ENCODE measurements at places on chromosomes 5 and 9.
A peak's percentile ranks its signal among the peaks of the same experiment; 100 is the strongest.

- DNase-seq: no peak
Measured at GRCh38 chr5:142255831-142256230, 69.0 kb downstream of the SPRY4 start.

DNA sequence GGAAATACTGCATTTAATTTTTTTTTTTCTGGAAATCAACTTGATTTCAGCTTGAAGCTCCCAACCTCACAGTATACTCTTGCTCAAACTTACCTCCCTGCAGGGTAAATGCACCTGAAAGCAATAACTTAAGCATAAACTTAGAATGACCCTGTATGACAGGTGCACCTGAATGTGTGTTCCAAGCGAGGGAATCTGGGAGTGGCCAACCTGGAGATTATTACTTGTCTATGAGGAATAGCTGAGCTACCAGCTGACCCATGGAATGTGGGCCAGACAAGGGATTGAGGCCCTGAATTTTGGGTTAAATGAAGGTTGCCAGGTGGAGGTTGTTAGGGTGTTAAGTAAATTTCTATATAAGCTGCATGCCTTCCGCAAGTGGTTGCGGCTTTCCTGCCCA is 140.6 kb downstream of the OSTF1 start:
- no peak for DNase-seq

DNA sequence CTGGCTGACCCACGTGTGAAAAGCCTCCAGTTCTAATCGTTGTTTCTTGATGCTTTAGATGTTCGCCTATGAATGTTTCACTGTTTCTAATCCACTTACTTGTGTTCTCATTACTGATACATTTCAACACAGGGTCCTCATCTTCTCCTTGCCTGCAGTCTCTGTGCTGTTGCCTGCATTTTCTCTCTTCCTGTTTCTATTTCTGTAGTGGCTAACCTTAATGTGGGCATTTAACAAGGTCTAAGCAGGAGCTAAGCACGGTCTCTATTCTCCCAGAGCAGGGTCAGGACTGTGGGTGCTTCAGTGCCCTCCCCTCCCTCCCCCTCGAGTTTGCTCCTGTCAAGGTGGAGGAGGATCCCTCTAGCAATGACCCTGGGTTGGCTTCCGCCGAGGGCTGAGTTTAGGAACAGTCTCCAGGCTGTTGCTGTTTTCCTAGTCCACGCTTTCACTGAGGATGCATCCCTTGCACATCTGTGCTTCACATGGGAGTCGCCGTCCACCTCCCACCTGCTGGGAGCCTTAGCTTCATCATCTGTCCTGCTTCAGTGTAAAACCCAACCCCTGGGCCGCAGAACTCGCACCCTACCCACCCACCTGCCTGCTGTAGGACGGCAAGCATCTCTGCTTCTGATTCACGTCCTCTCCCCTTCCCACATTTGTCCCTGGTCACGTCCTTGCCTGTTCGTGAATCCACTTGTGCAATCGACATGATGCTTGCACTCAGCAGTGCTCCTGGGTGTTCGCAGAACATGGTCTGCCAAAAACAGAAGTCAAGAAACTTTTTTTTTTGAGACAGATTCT is 2.4 kb upstream of the EXOC3 start:
- DNase-seq: no peak

DNA sequence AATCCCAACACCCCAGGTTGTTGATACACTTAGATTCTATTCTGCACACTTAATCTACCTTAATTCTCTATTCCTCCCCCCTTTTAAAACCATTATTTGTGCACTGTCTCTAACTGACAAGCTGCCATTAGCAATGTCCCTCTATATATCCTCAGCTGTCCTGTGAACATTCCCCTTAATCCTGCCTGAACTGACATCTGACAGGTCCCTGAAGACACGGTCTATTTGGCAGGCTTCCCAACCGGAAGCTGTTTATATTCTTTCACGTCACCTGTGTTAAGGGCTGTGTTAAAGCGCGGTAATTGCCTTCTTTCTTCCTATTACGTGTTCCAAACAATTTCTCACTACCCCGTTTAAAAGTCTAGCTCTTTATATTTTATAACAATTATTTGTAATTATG is 277.3 kb downstream of the CDH9 start:
- DNase-seq: no peak

- DNase-seq: no peak
Measured at GRCh38 chr5:160991205-160991604, 139.2 kb upstream of the ATP10B start.

DNA sequence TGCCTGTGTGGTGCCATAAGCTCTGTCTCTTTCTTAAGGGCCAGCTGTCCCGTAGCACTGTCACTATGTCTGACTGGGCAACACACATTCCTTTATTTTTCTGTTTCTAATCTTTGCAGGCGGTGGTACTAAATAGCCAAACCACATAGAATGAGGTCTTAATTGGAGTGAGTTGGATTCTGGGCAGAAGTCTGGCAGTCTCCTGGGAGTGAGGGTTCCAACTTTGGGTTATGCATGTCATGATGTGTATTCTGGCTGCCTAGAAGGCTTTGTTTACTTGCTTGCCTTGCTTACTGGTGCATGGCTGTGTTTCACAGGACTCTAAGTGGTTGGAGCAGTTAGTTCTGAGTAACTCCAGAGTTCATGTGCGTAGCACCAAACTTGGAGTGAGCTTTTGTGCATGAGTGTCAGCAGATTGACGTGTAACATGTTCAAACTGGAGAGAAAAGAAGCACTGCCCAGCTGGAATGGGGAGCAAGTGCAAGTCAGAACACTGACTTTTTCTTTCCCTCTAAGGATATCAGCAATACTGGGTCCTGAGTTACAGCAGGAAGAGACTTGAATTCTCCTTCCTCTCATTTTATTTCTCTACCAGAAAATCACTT is 185.8 kb downstream of the PCSK1 start:
- DNase-seq: no peak

GRCh38 chr9:31137176-31138160 is 1247.0 kb upstream of the ACO1 start:
- DNase-seq: peak; percentile 1

- peak; percentile 46 for DNase-seq
Measured at GRCh38 chr5:14153932-14154731, 11.0 kb downstream of the TRIO start.

GRCh38 chr9:89304020-89304833 is 6.8 kb upstream of the CKS2 start:
- DNase-seq: no peak

DNA sequence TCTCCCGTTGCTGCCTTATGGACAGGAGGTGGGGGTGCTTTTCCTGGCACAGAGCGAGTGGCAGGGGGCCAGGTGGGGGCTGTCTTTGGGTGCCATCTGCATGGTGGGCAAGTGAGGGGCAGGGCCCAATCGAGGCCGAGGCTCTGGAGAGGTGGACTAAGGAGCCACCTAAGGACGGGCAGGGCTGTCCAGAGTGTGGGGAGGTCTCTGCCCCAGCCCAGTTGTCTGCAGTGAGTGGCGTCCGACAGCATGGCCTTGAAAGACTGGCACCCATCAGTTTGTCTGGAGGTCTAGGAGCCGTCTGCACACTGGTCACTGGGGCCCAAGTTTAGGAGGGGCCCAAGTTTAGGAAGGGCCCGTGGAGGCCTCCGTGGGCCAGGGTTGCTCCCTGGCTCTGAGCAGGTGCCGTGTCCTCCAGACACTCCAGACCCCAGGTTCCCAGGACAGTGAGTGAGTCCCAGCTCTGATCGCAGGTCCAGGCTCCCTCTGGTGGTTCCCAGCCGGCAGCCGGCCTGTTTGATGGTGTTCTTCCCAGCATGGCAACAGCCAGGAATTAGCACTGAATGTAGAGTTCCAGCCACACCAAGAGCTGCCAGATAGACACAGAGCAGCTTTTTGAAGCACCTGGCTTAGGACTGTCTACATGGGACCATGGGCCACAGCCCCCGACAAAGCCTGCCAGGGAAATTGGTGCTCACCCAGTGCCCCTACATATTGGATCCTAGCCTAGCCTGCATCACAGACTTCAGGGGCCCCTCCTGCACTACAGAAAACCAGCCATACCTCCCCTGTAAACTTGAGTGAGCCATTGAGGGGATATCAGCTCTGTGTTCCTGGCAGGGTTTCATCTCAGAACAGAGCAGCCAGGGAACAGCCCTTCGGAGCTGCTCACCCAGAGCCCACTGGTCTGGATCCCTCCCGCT is 120.9 kb downstream of the WNK2 start:
- peak; percentile 34 for DNase-seq

- DNase-seq: no peak
Measured at GRCh38 chr5:33401482-33402390, 39.0 kb upstream of the TARS1 start.

DNA sequence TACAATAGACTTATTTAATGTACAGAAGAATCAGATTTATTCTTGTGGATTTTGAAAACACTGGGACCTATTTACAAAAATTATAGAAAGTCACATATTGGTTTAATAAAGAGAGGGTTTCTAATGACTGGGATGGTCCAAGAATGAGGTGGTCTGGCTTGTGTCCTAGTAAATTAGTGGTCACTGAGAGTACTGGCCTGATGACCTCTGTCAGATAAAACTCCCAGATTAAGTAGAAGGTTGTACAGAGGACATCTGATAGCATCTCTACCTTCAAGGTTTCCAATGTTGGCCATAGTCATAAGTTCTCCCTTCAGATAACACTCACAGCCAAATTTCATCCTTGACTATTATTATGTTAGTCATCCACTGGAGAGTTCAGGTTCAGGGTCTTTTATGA is 692.9 kb downstream of the MTRR start:
- no peak for DNase-seq

DNA sequence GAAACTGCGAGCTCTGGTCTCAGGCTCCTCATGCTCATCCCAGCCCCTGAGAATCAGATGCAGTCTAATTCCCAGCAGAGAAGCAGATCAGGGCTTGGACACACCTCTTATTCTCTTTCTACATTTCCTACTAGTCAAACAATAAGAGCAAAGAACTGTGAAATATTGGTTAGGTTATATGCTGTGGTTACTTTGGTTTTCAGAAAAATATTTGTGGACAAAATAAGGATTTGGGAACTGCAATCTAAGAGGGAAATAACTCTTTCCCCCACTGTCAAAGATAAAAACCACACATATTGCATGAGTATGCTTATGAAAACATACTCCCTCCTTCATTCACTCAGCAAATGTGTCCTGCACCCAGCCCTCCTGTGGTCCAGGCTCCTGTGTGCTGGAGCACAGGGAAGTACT is 164.5 kb upstream of the S1PR3 start:
- DNase-seq: no peak

DNA sequence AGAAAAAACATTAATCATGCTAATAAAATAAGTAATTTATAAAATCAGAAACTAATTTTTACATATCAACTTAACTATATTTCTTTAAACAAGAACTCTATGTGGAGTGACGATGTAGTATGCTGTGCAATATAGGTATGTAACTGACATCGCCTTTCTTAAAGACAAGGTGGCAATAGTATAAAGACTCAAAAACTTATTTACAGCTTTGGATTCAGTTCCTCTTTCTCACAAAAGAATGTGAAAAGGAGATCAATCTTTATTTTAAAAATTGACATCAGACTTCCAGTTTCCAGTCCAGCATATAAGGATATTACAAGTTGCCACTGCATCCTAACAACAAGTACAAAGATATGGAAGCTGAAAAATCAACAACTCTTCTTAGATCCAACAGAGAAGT is 260.3 kb downstream of the TRIM36 start:
- DNase-seq: no peak

- DNase-seq: no peak
Measured at GRCh38 chr5:156120777-156121176, 206.2 kb upstream of the SGCD start.

GRCh38 chr5:43065948-43066798 is 26.1 kb upstream of the ANXA2R start:
- DNase-seq: peak; percentile 81

DNA sequence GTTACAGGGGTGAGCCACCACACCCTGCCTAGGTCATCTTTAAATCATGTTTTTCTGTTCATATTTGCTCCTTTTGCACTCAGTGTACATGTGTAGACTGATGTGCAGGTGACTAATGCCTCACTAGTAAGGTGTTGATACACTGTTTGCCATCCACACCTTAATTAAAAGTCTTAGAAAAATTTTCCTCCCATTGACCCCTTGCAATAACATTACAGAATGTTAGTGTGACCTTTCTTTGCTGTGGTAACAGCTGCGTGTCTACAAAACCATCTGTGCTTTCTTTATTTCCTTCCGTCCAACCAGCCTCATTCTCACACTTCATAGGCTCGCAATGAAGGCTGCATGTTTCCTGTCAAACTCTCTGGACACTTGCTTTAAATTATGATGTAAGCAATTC is 6.6 kb upstream of the CEMIP2 start:
- DNase-seq: no peak

DNA sequence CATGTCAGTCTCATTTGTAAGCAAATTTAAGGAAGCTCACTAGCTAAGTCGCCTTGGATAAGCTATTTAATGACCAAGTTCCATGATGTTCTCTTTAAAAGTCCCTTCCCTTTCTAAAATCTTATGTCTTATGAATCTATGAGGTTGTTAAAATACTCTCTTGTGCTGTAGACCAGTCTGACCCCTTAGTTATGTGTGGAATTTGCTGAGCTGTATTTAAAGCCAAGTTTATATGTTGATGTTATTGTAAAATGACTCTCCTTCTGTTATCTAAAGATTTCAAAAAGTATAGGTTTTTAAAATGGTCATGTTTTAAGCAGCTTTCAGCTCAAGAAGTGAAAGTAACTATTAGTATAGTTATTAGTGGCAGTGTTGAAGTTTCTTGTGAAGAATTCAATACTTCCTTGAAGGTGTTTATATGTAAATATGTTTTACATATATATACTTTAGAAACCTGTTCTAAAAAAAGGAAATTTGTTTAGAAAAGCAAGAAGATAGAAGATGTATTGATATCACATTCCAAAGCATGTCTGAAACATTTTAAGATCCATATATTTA is 92.2 kb downstream of the CDC42SE2 start:
- no peak for DNase-seq

DNA sequence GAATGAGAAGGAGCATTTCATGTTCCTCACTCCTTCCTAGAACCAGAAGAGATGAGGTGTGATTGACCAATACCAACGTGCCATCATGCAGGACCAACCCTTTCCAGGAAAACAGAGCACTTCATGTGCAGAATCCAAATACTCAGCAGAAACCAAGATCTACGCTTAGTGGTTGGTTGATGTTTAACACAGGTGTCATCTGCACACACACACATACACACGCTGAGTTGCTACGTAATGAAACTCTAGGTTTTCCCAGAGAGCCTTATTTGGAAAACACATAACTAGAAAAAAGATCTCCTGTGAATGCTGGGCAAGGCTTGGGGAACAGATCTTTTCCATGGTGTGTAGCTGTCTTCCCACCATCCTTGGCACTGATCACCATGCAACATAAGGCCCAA is 21.1 kb upstream of the ZNF622 start:
- no peak for DNase-seq

DNA sequence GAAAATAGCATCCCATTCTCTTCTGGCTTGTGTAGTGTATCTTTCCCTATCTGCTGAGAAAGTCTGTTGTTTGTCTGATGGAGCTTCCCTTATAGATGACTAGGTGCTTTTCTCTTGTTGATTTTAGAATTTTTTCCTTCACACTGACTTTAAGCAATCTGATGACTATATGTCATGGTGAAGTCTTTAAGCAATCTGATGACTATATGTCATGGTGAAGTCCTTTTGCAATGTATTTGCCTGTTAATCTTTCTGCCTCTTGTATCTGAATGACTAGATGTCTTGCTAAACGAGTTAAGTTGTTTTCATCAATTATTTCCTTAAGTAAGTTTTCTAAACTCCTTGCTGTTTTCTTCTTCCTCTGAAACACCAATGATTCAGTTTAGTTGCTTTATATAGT is 80.5 kb downstream of the RNF130 start:
- no peak for DNase-seq

- DNase-seq: no peak
Measured at GRCh38 chr5:79508354-79508753, 5.6 kb downstream of the HOMER1 start.

GRCh38 chr5:155872629-155873220 is 454.2 kb upstream of the SGCD start:
- no peak for DNase-seq
